ENCODE measurements at places on chromosomes 6 and 20. TPM values are rescaled to one million over a fixed set of nuclear protein-coding genes. Genes with fewer than 3 reads are reported as not detected.

Gene UCKL1
- 46.8 TPM for total RNA-seq

Gene RGL2
- total RNA-seq: 79.7 TPM

Gene POPDC3
- 2.7 TPM for total RNA-seq

Gene RHAG
- 0.60 TPM for total RNA-seq
